Stimulated activated CD8-positive, alpha-beta memory T cell treated with anti-CD3 and anti-CD28 coated beads, Interleukin-7, amount 100 ng/mL, for 48 hours (primary cell): ENCODE measurements at places on chromosomes 6 and 20.
A peak's percentile ranks its signal among the peaks of the same experiment; 100 is the strongest.

DNA sequence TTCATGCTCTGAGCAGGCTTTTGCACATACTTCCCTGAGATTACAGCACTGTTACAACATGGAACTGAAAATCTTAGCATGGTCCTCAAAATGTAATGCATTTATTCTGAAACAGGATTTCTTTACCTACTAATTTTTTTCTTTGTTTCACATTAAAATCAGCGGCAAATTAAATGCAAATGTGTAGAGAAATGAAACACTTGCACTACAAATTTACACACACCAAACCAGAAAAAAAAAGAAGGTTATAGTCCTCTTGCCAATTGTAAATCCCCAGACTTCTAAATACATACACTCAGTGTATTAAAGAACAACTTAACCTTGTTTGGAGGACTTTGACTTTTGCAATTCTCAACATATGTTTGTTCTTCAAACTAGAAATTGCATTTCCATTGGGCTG, 210.9 kb upstream of the TBX18 start:
- DNase-seq: no peak

DNA sequence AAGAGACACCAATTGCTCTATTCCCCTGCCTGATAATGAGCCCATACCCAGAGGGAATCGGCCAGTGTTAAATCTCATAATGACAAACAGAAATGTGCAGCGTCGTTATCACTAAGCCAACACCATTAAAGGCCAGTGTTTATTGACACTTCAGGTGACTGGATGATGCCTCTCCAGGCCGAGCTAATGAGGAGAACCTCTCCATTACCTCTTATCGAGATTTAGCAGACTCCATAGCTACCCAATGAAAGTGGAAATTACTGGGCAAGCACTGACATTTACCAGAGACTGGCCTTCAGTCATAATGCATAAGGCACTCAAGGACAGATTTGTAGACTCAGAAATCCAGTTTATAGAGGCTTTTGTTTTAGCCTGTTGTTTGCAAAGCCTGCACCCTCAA, 669.5 kb downstream of the MAFB start:
- DNase-seq: no peak

- DNase-seq: no peak
These were observed 93.5 kb downstream of the ESR1 start for GRCh38 chr6:151901009-151901411.

GRCh38 chr6:52510213-52510562, 66.7 kb downstream of the TRAM2 start:
- no peak for DNase-seq

DNA sequence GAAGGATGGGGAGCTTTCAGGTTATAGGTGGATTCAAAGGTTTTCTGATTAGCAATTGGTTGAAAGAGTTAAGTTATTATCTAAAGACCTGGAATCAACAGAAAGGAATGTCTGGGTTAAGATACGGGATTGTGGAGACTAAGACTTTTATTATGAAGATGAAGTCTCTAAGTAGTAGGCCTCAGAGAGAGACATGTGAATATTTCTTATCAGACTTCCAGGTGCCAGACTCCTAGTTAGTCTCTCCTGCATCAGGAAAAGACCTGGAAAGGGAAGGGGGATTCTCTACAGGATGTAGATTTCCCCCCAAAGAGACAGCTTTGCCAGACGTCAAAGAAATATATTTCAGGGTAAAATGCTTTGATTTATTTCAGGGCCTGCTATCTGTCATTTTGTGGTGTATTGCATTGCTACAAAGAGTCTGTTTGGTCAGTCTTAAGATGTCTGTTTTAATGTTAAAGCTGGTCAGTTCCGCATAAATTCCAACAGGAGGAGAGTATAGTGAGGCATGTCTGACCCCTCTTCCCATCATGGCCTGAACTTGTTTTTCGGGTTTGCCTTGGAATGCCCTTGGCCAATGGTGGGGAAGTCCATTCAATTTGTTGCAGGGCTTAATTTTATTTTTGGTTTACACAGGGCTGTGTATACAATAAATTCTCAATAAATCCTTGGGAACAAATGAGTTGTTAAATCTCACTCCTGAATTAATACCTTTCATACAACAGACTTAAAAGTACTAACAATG, 103.4 kb upstream of the RALGAPA2 start:
- DNase-seq: no peak

- no peak for DNase-seq
These were observed 49.4 kb upstream of the NFATC2 start for GRCh38 chr20:51591871-51592270.

- DNase-seq: no peak
These were observed 348.5 kb downstream of the PLCB1 start for GRCh38 chr20:8480597-8480996.

DNA sequence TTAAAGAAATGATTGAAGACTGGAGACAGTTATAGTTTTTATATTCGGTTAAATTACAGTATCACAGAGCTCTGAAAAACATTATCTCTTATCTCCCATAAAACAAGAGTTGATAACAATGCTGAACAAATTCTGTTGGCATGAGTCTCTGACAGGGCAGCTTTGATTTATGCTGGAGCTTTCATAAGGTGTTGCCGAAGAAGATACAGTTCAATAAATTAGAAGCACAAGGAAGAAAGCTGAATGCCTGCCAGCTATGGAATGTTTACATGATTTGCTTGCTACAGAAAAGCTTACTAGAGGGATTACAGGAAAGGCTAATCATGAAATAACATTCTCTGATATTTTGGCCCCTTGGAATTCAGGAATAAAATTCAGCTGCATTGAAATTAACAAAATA, 431.9 kb upstream of the GJE1 start:
- no peak for DNase-seq

GRCh38 chr6:10098756-10099528, 315.9 kb downstream of the TFAP2A start:
- DNase-seq: no peak

DNA sequence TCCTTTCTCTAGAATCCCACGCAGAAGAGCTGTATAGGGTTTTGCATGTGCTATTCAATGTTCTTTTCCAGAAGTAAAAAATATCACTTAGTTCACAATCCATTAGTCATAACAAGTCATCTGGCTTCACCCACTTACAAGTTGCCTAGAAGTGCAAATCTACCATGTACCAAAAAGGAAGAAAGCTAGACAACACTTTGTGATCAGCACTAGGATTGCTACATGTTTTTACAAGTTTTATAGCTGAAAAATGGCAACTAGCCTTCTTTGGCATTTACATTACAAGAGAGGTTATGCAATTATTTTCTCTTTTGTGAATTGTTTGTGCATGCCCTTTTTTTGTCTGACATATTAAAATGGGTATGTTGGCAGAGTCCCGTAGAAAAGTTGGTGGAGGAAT, 85.6 kb upstream of the PTPRK start:
- no peak for DNase-seq

GRCh38 chr6:12223383-12223782, 66.8 kb upstream of the EDN1 start:
- no peak for DNase-seq

DNA sequence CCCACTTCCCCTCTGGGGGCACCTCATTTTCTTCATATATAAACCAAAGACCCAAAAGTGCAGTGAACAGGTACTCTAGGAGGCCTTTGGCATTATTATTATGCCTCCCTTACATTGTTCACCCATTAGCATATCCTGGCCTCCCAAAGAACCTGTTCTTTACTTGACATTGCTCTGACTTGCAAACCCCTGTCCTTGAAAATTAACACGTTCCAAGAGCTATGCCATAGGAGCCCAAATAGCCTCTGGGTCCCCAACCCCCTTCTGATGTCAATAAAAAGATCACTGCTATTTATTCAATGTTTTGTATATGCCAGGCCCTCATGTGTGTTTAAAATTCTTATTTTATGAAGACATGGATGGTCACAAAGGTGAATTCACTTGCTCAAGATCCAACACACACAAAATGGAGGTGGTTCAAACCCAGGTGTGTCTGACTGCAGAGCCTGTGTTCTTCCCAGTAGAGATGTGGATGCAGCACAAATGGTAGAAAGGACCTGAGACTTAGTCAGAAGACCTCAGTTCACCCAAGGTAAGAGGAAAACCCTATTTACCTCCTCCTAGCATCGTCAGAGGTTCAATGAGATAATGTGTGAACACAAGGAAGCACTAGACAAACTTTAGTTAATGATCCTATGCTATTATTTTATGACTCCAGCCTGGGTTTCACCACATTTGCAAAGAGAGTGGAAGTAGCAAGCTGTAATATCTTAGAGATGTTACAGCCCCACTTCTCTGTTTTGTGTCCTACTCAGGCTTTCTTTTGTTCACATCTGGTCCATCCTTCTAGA, 36.6 kb downstream of the BCL2L1 start:
- no peak for DNase-seq

GRCh38 chr6:3296078-3296477, 37.3 kb downstream of the PSMG4 start:
- DNase-seq: no peak

- peak; percentile 14 for DNase-seq
These were observed at the start of gene GPR6 for GRCh38 chr6:109978174-109979032. TSS of gene GPR6 (plus strand) at chr6:109978311. CDS start at chr6:109979113, 802 bp downstream.

DNA sequence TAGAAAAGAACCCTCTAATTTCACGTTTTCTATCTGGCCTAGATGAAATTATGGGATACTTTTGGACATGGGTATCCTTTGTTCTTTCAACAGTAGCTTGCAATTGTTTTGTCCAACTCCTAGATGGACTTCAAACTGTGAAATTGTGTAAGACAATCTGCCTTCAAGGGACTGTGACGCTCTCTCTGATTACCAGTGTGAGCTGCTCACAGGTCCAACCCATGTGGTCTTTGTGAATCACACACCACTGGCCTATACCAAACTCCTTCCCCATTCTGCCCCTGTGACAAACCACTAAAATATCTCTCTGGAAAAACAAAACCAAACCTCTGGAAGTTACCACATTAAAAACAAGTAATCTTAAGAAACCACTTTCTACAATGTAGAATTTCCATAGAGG, 59.5 kb downstream of the NINL start:
- DNase-seq: no peak

GRCh38 chr6:72212686-72213085, 326.3 kb downstream of the RIMS1 start:
- no peak for DNase-seq

- no peak for DNase-seq
These were observed 31.6 kb upstream of the MTRF1L start for GRCh38 chr6:153034139-153034538.

- peak; percentile 93 for DNase-seq
These were observed at the start of gene TAP2 for GRCh38 chr6:32838114-32838958. TSS of gene TAP2 (minus strand) at chr6:32838739. CDS start at chr6:32838233, 506 bp downstream.

DNA sequence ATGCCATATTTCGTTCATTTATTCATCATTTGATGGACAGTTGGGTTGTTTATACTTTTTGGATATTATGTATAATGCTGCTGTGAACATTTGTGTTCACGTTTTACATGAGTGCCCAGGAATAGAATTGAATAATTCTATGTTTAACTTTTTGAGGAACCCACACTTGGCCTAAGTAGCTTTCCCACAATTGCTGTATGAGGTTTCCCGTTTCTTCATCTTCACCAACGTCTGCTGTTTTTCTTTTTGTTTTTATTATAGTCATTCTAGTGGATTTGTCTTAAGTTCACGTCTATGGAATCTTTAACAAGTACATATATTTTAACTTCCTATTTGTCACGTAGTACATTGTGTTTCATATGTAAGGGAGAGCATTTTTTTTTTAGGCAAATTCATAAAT, 110.3 kb downstream of the JARID2 start:
- no peak for DNase-seq

GRCh38 chr20:10076126-10077080, 41.6 kb downstream of the ANKEF1 start:
- DNase-seq: no peak

DNA sequence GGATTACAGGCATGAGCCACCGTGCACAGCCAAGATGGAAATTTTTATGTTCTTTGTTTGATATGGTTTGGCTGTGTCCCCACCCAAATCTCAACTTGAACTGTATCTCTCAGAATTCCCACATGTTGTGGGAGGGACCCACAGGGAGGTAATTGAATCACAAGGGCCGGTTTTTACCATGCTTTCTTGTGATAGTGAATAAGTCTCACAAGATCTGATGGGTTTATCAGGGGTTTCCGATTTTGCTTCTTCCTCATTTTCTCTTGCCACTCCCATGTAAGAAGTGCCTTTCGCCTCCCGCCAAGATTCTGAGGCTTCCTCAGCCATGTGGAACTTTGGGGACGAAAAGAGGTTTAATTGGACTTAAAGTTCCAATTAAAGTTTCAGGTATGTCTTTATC, 14.6 kb downstream of the EEF1A1 start:
- DNase-seq: no peak
